ENCODE measurements at places on chromosomes 13 and 19.

- peak; percentile 29 for DNase-seq
These were observed 158.1 kb upstream of the TSC22D1 start for GRCh38 chr13:44734201-44734707.

- no peak for DNase-seq
These were observed 159.0 kb downstream of the TEX29 start for GRCh38 chr13:111479412-111479811.

DNA sequence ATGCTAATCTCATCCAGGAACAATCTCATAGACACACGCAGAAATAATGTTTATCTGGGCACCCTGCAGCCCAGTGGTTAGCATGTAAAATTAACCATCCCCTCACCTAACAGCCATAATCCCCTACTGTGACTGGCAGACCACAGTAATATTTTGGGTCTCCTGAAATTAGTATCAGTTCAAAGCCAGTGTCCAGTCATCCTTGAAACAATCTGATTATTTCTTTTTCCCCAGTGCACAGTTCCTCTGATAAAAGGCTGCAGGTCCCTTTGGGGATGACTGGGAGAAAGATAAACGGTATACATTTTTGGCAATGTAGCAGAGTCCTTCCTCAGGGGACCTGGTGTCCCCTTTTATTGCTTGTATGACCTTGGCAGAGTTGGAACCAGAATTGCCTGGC, 50.4 kb upstream of the CYSLTR2 start:
- DNase-seq, result no peak

- DNase-seq, result no peak
These were observed 126.2 kb upstream of the FNDC3A start for GRCh38 chr13:48849515-48849914.

DNA sequence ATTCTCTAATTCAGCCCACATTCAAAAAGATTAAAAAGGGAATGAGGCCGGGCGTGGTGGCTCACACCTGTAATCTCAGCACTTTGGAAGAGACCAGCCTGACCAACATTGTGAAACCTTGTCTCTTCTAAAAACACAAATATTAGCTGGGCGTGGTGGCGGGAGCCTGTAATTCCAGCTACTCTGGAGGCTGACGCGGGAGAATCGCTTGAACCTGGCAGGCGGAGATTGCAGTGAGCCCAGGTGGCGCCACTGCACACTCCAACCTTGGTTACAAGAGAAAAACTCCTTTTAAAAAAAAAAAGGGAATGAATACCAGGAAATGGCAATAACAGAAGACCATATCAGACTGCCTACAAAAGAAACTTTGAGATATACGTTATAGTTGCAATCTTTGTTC, 1244.5 kb downstream of the PCDH9 start:
- no peak for DNase-seq

Measured in stromal cell of bone marrow (primary cell).